ENCODE measurements at places on chromosomes 3 and 15.
A peak's percentile ranks its signal among the peaks of the same experiment; 100 is the strongest.

GRCh38 chr3:141436180-141436579, 50.6 kb upstream of the RASA2 start:
- DNase-seq: no peak

GRCh38 chr15:78100886-78101285, 8.5 kb downstream of the SH2D7 start:
- DNase-seq: no peak

DNA sequence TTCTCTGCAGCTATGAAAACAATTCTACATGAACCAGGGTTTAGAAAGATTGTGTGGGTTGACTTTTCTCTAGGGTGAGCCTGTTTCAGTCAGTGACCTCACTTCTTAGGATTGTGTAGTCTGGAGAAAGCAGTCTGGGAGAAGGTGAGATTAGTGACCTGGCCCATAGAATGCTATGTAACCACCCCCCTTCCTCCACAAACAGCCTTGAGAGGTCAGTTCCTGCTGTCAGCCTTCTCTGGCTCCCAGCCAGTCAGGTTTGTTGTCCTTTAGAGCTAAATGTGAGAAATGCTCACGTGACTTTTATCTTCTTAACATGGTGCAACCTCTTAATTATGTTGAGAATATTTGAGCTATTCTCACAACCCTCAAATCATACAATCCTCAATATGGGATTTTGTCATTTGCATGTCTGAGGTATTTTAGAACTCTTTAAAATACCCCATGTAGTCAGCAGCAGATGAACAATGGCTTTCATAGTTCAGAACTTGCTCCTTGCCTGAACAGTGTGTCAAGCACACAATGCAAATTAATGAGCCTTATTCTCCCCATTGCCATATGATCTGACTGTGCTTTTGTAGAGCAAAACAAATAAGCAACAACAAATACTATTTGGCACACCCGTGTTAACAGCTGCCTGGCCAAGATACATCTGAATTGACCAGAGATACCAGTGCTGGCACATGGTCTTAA, 311.6 kb downstream of the CNTN6 start:
- peak; percentile 35 for DNase-seq

DNA sequence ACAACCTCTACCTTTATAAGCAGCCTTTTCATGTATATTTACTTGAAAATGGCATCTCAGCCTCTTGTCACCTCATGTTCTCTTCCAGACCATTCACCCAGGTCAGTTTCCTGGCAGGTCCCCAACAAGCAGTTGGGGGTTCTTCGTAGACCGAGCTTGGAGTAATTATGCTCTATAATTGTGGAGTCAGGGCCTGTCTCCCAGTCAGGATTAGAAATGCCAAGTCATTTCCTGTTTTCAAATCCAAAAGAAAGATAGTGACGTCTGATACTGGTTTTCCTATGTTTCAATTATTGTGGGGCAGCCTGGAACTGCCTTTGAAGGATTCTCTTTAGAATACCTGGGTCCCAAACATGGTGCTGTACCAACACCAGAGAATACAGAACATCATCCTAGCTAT, 430.6 kb downstream of the MECOM start:
- DNase-seq: peak; percentile 31

GRCh38 chr15:38010395-38010794, 76.0 kb downstream of the TMCO5A start:
- peak; percentile 40 for DNase-seq
